CD8-positive, alpha-beta T cell (primary cell): ENCODE measurements at places on chromosomes 4 and X.

- no peak for DNase-seq
Measured at GRCh38 chr4:54090804-54091623, 8.9 kb upstream of the GSX2 start.

DNA sequence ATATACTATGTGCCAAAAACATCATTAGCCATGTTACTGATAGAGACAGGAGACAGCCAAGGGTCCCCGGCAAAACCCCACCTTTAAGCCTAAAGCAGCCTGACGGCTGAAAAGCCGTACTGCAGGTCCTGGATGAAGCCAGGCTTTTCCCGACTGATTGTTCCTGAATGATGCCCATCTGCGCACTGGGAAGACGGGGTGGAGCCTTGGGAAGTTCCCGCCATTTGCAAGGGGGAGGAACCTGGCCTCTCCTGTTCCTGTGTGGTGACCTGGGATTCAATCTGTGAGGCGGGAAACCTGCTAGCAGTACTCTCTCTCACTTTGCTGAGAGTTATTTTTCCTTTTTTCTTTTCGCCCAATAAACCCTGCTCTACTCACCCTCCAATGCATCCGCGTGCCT lies 15.1 kb upstream of the CAMK2D start:
- DNase-seq, result no peak

DNA sequence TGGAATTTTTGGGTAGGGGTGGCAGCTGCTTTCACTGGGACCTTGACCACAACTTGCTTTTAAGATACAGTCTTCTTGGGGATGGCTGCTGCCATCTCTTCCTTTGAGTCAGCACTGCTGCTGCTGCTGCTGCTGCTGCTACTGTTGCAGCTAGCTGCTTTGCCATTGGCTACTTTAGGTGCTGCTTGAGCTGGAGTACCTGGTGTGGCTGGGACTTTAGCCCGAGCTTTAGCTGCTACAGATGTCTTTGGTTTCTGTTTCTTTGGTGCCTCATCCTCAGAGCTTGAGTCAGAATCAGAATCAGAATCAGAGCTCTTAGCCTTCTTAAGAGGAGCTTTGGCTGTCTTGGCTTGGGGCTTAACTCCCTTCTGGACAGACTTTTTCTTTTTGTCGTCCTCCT lies 52.2 kb downstream of the FAM9B start:
- DNase-seq, result peak; percentile 32

DNA sequence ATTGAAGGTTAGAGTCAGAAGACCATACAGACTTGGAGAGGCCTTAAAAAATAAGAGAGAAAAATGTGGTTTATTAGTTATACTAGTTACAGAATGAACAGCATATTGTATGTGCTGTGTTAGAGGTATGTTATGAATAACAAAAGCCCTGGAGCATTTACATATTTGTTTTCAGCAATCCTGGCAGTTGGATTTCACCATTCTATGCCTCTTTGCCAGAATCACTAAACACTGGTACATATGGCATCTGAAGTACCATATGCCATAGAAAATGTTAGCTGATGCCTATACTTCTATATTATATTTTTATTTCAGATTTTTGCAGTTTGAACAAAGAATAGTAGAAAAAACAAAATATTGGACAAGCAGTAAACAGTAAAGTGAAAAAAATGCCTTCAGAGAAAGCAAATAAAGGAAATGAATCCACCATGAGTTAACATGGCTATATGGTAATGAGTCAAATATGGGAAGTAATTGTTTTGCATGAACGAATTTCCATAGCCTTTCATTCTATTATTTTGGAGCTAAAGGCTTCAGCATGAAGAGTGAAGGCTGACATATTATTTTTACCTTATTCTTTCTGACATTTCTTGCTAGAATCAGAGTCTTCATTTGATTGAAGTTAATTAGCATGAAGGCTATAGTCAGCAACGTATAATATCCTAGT lies 41.9 kb upstream of the PRDM8 start:
- no peak for DNase-seq

DNA sequence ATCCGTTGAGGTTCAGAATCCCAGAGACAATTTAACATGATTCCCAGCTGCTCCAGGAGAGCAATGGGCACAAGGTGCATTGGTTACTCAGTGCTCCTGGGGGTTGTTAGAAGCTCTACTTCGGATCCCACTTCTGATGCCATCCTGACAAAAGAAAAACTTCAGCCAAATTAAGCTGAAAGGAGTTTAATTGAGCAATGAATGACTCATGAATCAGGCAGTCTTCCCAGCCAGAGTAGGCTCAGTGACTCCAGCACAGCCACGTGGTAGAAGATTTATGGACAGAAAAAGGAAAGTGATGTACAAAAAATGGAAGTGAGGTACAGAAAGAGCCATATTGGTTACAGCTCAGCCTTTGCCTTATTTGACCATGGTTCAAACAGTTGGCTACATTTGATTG lies 95.7 kb downstream of the PWWP3B start:
- DNase-seq, result no peak

- no peak for DNase-seq
Measured at GRCh38 chrX:10135561-10136399, 21.0 kb upstream of the CLCN4 start.

GRCh38 chrX:153688506-153688905 lies 780 bp downstream of the SLC6A8 start:
- no peak for DNase-seq

DNA sequence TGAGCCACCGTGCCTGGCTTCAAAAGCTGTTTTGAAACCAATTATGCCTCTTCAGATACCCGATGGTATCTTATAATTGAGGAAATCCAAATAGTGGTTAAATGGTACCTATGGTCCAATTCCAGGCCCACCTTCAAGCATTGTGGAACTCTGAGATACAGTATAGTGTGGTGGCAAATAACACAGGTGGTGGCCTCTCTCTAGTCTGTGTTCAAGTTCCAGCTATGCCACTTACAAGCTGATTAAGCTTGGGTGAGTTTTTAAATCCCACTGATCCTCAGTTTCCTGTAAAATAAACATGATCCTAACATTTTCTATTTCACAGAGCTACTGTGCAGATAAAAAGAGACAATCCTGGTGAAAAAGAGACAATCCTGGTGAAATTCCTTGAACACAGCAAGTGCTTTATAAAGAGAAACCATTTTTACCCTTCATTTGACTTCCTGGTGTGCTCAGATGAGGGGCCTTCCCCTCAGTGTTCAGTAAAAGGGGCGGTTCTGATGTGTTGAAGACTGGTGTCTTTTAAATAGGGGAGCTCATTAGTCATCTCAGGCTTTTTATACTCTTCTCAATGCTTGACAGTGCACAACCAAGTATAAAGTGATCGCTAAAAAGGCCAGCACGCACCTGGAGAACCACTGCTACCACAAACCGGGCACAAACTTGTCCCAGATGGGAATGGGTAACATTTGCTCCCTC lies 30.8 kb upstream of the CD40LG start:
- DNase-seq, result no peak

- DNase-seq, result no peak
Measured at GRCh38 chr4:76090241-76090691, 15.8 kb downstream of the ART3 start.

- DNase-seq, result peak; percentile 77
Measured at GRCh38 chr4:108168671-108169523, at the start of gene LEF1. Gene LEF1, minus strand, starts transcription at chr4:108168932. Its CDS starts 1,165 bp downstream, at chr4:108167767.

DNA sequence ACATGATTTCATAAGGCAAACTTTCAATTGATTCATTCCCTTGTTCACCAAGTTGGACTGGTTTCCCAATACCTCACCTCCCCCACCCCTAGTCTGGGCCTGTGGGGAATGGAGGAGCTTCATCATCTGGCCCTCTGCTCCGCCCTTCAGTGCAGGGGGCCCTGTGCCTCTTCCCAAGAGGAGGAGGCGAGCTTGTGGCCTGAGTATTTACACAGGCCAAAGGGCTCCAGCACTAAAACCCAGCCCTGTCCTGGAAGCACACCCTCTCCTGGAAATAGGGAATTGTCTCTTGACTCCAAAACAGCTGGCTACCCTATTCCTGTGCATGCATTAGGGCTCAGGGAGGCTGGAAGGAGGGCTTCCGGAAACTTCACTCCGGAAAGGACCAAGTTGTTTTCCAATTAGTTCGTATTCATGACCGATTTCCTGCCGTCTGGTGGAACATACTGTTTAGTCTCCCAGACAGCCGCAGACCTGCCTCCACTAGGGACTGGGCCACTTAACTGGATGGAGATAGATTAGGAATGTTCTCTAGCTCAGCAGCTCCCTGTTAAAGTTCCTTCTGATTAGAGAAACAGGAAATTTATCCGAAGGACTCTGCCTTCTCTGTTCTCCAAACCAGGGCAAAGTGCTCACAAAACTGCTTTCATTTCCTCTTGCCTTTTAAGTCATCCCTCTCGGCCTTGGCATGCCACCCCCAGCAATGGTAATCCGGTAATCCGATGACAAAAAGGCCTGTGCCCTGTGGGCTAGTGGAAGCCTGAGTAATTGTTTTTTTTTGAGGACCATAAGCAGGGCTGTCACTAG lies 5.8 kb downstream of the SRPX2 start:
- no peak for DNase-seq

- no peak for DNase-seq
Measured at GRCh38 chrX:110851780-110852179, 56.2 kb upstream of the CHRDL1 start.

DNA sequence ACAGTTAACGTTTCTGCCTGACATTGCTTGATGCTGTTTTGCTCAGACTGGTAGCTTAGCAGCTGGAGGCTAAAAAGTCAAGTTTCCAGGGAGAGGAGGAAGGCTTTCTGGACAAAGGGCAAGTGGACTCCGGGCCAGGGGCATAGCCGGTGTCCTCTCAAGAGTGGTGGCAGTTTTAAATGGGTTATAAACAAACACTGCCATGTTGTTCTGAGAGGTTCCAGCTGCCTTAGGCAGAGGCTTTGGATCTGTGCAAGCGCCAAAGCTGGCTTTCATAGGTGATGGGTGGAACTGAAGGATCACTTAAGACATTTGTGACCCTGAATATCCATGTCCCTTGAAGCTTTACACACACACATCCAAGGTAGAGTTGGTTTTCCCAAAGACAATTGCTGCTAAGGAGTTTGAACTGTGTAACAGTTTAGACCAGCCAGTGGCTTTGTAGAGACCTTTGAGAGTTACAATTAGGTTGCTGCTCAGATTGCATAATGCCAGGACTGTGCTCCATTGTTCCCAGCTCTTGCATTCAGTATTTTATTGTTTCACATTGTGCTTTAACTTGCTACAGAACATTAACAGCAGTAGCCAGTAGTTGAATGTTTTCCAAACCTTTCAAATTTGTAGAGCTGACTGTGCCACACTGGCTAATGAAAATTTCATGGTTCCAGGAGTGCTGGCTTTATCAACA lies 54.1 kb upstream of the AP1S2 start:
- no peak for DNase-seq

DNA sequence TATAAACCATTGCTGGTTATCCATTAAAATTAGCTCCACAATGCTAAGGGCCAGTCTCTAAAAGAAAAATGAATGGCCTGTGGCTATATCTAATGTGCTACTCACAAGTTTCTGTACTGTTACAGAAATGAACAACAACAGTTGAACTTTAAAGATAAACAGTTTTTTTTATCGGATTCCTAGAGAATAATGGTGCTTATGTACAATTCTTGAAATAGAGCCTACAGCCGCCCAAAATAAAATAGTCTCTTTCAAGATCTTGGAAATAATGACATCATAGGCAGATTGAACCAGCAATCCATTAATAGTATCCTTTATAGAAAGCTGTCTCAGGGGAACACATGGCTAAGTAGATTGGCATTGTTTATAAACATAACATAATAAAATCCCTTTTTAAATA lies 23.4 kb downstream of the PAK3 start:
- no peak for DNase-seq

- no peak for DNase-seq
Measured at GRCh38 chr4:48149827-48150370, 15.8 kb upstream of the TXK start.

DNA sequence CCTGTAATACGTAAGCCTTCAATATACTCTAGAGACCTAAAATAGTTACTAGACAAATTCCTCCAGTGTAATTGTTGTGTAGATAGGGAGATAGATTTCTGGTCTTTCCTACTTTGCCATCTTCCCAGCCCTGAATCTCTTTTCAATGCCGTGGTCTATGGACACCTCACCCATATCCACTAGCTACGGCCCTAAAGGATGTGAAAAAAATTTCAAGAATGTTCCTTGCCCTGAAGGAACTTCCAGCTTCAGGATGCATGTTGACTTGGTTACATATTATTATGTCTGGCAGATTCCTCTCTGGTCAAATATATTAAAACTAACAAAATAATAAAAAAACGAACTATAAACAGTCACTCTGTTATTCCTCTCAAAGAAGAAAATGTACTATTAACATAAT lies 52.4 kb upstream of the TSPAN5 start:
- no peak for DNase-seq

GRCh38 chr4:8841678-8842268 lies 29.9 kb downstream of the HMX1 start:
- DNase-seq, result no peak

DNA sequence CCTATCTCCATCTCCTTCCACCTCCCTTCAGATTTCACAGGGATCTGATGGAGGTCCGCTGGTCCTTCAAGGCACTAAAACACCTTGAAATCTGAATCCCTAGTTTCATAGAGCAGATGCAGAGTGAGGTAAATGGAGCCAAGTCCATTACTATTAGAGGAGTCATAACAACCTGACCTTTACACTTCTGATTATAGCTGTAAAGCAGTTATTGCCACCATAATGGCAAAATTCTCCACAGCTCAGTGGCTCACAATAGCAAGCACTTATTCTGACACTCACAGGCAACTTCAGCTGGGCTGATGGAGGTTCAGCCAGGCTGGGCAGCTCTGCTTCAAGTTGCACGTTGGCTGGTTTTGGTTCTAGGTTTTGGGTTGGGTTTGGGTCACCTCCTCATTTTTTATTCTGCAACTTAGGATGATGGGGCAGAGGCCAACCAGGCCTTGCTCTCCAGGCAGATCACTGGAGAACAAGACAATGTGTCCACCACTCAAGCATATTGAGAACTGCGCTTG lies 51.4 kb upstream of the LRAT start:
- DNase-seq, result no peak

- DNase-seq, result no peak
Measured at GRCh38 chr4:128322311-128322710, 34.7 kb upstream of the PGRMC2 start.

DNA sequence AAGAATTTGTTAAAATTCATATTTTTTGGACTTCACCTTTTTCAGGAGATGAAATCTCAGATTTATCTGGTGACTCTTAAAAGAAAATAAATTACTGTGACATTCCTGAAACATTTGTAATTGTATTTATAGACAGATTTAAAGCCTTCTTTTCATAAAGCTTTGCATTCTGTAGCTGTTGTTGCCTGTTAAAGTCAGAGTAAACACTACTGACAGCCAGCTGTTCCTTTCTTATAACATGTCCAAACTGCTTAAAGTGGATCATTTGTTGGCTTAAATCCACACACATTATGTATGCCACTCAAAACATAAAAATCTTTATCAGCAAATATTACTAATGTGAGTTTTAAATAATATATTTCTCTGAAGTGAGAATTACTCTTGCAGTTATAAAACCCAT lies 157.5 kb downstream of the TECRL start:
- no peak for DNase-seq

DNA sequence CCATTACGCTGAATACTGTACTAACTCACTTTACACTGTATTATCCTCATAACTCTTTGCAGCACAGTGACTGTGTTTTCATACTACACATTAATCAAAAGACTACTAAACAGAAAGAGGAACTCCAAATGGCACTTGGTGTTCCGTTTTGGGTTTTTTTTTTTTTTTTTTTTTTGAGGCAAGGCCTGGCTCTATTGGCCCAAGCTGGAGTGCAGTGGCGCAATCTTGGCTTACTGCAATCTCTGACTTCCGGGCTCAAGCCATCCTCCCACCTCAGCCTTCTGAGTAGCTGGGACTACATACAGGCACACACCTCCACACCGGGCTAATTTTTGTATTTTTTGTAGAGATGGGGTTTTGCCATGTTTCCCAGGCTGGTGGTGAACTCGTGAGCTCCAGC lies 10.7 kb downstream of the KLHL8 start:
- no peak for DNase-seq

- no peak for DNase-seq
Measured at GRCh38 chr4:739569-739968, 33.9 kb downstream of the PCGF3 start.
